NCI-H345 (cell line): ENCODE measurements at places on chromosomes 6 and 20.
A peak's percentile ranks its signal among the peaks of the same experiment; 100 is the strongest.

DNA sequence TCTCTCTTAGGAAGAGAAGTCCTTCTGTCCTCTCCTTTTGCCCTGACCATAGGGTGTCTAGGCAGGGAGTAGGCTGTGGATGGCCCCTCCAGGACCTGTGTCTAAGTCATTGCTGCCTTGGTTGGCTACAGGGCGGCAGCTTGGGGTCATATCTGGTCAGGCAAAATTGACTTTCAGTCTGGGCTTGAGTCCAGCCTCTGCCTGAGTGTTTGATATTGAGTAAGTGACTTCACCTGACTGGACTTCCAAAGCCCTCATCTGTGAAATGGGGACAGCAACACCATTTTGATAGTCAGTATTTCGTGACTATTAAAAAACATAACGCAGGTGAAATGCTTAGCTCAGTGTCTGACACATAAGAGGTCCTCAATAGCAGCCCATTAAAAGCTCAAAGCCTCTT lies 4.6 kb downstream of the TGM3 start:
- DNase-seq: no peak

GRCh38 chr6:96237638-96238347 lies 222.0 kb downstream of the FUT9 start:
- no peak for DNase-seq

DNA sequence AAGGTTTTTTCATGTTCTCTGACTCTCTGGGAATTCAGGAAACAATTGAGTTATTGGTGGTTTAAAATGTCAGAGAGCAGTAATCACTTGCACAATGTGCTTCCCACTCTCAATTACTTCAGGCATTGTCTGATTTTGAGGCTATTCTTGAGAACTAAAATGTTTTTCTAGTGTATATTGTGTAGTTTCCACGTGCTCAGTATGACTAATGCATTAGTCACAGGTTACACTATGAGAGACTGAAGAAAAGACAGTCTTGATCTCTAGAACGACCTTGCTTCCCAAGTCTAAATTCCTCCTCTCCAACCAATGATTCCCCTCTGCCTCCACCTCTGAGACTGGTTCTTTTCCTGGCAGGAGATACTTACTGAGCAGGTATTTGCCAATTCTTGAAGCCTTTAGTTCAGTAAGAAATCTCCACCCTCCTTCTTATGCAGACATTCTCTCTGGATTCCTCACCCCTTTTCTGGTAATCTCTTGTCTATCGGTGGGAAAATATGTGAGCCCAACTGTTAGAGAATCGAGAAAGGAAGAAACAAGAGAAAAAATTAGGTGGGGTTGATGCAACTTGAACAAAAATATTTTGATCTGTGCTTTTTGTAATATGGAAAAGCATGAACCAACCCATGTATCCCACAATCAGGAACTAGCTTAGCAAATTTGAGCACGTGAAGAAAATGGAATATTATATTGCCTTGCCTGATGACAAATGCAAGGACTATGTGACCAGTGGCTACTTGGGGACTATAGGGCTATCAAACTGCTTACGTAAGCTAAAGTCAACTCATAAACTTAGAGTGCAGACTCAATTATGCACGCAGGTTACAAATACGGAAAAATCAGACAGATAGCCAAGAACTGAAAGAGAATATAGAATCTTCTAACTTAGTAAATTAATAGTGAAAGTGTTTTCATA lies 61.1 kb upstream of the SLC22A16 start:
- no peak for DNase-seq

DNA sequence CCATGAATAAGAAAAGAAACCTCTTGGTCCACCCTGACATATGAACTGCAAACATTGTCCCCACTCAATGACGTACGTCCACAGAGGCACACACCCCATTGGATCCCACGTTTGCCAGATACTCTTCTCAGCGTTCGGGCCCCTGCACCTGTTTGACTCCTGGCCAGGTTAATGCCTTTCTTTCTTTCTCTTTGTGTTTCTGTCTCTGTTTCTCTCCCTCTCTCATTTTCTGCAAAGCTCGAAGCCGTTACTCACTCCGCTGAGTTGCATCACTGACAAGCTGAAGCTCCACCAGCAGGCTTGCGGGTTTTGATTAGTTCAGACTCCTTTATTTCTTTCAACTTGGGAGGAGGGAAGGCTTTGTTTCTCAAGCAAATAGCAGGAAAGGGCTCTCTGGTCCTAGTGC lies 135.5 kb upstream of the SUPT3H start:
- DNase-seq: no peak

DNA sequence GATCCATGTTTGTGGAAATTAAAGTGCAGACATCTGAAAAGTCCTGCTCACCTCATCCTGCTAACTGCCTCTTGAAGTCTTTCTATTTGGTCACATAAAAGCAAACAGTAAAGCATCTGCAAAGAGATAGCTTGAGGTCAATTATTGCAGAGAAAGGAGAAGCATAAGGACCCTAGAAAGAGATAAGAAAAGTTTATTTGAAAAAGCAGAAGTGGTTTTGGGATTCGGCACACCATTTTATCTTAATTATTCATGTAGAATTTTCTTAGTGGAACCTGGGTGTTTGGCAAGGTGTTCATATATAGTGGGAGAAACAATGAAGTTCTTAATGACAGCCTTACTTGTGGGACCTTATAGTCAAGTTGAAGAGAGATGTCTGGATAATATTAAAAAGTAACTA lies 280.8 kb downstream of the CENPW start:
- DNase-seq: no peak

- no peak for DNase-seq
Measured at GRCh38 chr6:135222623-135223022, 41.5 kb downstream of the MYB start.

DNA sequence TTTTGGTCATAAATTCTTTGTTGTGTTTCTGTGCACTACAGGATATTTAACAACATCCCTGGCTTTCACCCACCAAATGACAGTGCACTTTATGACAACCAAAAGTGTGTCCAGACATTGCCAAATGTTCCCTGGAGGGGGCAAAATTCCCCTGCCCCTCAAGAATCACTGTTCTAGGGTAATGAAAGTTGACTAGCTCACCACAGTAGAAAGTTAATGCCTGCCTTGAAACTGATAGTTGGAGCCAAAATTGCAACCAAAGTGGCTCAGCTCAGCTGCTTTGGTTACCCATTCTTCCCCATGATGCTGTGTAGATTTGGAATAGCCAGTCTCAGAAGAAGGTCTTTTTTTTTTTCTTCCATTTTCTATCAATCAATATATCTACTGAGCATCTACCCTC lies 150.6 kb downstream of the RALGAPA2 start:
- DNase-seq: no peak

DNA sequence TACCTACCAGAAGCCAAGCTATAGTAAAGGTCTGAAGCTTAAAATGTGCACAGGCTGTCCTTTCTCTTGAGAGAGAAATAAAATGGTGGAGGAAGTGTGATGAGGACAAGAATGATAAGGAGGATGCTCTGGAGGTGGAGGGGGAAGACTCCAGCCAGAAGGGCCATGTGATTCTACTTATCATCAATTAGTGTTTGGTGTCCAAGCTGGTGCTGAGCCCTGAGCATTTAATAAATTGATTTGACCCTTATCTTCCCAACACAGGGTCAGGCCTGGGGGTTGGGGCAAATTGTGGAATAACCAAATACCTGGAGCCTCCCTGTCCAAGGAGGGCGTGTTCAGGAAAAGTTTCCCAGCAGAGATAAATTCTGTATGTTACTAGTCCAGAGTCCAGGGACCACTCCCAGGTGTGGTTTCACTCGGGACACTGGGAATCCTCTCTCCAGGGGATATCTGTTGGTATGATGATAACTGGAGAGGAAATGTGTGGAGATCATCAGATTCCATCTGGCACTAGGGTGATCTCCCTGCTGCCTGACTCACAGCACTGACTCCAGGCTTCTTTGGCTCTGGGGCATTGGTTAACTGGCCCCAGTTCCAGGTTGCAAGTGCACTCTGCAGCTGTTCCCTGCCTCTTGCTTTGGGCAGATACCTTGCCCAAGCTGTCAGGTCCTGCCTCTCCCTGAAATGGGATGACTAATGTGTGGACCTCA lies 3.8 kb upstream of the MYBL2 start:
- DNase-seq: no peak

DNA sequence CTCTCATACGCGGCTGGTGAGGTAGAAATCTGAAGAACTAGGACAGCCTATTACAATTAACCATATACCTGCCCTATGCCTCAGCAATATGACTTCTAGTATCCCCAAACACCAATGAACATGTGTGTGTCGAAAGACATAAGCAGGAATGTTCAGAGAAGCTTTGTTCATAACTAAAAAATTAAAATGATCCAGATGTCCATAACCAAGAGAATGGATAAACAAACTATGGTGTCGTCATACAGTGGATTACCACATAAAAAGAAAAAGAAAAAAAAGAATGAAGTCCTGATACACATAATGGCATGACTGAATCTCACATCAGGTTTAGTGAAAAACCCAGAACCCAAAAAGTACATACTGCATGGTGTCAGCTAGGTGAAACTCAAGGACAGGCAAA lies 73.9 kb downstream of the MDN1 start:
- DNase-seq: no peak

DNA sequence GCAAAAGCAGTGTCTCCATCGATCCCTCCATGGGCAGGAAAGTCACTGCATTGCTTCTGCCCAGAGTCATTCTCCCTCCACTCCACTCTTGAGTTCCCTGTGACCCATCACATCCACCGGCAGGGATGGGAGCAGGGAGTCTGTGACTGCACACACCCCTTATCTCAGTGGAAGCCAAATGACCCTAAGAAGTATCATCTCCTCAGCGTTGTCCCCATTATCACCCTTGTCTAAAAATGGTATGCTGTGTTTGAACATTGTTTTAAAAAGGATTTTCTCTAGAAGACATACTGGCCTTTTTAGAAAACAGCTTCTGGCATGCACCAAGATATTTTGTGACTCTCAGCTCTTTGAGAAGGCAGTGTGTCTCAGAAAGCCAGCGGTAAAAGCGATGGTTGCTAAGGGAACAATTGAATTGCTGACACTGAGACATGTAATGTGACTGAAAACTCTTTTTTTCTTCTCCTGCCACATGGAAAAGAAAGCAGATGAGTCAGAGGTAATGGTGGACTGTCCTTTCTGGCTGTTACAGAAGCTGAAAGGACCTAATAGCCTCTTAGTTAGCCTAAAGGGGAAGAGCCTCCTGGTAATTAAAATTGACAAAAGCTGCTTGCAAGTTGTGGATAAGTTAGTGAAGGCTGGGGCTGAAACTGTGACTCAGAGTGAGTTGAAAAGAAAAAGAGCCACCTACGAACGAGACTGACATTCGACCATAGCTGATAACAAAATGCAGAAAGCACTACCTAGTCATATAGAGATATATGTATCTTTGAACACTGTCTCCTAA lies 120.5 kb downstream of the MAP3K7 start:
- no peak for DNase-seq

DNA sequence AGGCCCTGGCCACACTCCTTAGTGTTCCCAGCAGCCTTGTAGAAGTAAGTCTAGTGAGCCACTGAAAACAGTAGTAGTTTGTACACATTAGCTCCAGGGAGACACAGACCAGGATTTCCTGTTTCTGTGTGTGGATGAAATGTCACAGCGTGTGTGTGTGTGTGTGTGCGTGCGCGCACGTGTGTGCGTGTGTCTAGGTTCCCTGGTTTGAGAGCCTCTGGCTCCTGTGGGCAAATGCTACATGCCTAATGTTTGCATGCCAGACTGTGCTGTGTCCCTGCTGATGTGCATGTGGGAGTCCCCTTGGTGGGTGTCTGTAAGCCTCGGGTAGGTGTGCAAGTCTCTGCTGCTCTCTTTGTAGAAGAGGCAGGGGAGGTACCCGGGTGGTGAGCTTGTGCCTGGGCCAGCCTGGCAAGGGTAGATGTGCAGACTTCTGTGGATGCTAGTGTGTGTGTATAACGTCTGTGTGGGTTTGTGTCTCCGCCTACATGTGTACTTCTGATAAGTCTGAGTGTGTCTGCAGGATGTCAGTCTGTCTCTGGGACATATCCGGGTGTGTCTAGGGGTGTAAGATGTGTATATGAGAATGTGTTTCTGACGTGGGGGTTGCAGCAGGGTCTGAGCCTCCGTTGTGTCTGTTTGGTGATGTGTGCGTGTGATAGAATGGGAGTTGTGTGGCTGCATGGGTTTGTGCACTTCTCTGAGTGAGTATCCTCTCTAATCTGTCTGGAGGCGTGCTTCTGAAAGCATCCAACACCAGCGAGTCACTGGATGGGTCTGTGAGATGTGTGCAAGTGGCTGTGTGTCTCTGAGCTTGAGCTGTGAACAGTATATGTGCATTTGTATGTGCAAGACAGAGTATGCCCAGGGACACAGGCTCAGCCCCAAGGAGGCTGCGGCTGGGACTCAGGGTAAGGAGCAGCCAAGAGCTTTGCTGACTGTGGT lies 19.0 kb upstream of the TLDC2 start:
- DNase-seq: no peak

- DNase-seq: no peak
Measured at GRCh38 chr20:59403962-59404314, 103.5 kb downstream of the EDN3 start.

- no peak for DNase-seq
Measured at GRCh38 chr20:17438436-17439039, 92.6 kb downstream of the BFSP1 start.

DNA sequence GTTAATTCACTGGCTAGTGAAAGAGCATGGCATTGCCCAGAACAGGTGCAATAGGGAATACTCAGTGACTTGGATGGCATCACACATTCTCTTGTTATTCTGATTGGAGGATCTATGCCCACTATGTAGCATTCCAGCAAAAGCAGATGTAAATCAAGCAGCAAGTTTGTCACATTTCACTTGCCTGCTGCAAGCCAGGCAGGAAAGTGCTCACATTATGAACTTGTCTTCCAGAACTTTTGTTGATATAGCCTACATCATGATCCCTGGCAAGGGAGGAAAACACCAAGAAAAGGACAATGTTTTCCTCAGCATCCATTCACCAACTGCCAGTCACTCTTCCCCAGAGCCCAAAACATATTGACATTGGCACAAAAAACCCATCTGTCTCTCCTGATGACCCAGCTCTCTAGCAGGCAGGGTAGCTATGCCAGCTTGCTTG lies 77.8 kb downstream of the ARHGAP18 start:
- peak; percentile 28 for DNase-seq

GRCh38 chr6:14079433-14079832 lies 38.1 kb upstream of the CD83 start:
- no peak for DNase-seq

DNA sequence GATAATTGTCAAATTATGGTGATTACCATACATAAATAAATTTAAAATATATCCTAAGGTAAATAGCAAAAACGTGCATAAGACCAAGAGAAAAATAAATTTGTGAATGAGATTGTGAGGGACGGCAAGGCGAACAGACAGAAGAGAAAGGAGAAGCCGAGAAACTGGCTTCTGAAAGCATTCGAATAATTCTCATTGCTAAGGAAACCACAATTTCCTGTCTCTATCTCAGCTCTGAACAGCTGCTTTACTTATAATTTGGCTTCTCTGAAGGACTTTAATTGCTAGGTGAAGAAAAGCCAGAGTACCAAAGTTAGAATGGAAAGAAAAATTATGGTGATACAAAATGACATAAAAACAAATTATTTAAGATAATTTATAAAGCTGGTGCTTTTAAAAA lies 79.0 kb upstream of the RGS17 start:
- no peak for DNase-seq

- no peak for DNase-seq
Measured at GRCh38 chr6:108464418-108465097, 96.2 kb upstream of the FOXO3 start.
